K562 (cell line): ENCODE measurements at places on chromosomes 3 and 15. TPM values are rescaled to one million over a fixed set of nuclear protein-coding genes. Genes with fewer than 3 reads are reported as not detected.

The CRABP1 gene
- total RNA-seq, result 0.40 and 0.60 TPM in 2 replicates

The FBXO40 gene
- not detected in 2 replicates for total RNA-seq

DNA sequence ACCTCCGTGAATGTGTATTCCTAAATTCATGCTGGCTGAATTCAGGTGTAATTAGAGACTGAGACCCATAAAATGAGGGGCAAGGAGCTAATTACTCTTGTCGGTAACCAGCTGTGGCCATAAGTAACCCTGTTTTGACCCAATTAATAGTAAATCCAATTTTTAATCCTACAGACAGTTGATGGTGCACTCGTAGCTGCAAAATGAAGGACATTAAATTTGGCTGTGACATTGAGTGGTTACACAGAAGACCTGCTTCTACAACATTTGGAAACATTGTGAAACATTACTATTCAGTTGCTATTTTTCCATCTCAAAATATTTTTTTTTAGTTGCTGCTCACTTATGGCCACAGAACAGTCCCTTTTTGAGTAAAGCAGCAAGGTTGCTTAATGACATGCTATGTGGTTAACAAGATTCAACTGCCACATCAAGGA is 33.0 kb downstream of the MBNL1 start:
- DNase-seq, result no peak

DNA sequence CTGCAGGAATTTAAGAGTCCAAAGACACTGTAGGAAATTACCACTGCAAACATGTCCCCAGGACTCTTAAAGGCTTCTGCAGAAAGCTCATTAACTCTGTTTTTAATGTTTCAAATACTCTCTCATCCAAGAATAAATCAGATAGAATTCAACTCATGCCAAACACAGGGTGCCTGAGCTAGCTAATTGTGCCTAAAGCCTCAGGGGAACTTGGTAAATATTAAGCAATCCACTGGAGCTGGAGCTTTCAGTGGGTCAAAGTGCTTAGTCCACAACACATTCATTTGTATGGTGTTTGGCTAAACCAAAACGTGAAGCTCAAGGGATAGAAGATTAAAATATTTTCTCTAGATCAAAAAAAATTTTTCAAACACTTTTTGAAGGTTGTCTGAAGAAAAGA is 131.4 kb downstream of the THRB start:
- no peak for DNase-seq

- no peak for DNase-seq
These were observed 972.0 kb downstream of the TUSC7 start for GRCh38 chr3:117681619-117682018.

DNA sequence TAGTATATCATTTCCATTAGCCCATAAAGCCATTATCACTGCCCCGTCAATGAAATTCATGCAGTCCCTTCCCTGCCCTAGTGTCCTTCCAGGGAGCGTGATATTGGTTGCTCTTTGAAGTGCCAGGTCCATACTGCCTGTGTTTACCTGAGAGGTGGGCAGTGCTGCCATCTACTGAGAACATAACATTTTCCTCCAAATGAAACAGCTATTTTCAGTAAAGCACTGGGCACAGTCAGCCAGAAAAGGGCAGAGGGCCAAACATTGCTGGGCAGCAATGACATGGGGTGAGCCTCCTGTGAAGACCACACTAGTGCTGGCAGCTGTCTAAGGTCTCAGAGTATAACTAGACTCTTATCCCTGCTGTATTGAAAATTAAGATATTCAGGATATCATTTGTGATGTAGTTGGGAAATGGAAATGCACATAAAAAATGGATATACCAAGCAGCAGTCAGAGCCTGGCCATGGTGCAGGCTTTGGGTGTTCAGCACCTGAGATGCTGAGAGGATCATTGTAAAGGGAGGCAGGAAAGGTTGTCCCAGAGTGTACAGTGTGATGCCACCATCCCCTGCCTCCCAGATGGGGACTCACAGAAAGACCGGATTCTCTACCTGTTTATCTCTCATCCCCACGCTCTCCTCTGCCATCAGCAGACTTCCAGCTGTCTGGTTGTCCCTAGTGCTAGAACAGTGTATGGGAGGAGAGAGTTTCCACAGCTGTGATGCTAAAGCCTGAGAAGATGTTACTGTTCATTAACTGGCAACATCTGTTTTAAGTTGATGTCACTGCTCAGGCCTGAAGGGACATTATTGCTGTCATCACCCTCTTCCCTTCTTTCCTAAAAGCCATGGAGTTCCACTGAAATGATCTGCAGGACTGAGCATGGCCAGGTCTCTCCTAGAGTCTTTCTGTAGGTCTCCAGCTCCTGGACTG is 108.8 kb downstream of the ARNT2 start:
- no peak for DNase-seq

DNA sequence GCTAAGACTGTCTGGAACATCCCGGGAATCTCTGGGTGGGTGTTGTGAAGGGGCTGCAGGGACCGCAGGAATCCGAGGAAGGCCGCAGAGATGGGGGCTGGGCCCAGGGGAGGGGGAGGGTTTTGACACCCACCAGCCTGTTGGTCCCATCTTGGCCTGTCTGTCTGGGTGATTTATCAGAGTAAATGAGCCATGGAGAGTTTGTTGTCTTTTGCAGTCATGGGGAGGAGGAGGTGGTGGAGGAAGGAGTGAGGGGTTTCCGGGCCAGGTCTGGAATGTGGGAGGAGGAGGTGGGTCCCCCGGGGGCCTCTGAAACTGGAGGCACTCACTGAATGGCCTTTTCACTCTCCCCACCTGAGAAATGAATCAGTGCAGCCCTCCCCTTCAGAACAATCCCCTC is 11.5 kb downstream of the SEMA3F start:
- no peak for DNase-seq

GRCh38 chr3:17290894-17291293 is 406.1 kb downstream of the PLCL2 start:
- DNase-seq, result no peak

- no peak for DNase-seq
These were observed 543.7 kb downstream of the FHIT start for GRCh38 chr3:60707452-60708020.

DNA sequence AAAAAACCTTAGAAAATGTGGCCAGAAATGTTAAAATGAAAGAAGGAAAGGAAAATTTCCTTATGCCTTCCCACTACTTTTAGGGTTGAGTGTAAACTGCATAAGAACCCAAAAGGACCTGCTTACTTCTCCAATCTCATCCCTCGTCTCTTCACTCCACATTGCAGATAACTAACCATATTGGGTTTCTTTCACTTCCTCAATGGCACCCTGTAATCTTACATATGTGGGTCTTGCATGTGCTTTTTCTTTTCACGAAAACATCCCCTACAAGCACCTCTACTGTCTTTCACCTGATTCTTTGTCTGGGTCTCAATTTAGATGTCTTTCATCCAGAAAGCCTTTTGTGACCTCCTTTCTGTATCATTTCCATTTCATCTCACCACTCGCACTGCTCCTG is 23.1 kb downstream of the EOMES start:
- DNase-seq, result no peak

DNA sequence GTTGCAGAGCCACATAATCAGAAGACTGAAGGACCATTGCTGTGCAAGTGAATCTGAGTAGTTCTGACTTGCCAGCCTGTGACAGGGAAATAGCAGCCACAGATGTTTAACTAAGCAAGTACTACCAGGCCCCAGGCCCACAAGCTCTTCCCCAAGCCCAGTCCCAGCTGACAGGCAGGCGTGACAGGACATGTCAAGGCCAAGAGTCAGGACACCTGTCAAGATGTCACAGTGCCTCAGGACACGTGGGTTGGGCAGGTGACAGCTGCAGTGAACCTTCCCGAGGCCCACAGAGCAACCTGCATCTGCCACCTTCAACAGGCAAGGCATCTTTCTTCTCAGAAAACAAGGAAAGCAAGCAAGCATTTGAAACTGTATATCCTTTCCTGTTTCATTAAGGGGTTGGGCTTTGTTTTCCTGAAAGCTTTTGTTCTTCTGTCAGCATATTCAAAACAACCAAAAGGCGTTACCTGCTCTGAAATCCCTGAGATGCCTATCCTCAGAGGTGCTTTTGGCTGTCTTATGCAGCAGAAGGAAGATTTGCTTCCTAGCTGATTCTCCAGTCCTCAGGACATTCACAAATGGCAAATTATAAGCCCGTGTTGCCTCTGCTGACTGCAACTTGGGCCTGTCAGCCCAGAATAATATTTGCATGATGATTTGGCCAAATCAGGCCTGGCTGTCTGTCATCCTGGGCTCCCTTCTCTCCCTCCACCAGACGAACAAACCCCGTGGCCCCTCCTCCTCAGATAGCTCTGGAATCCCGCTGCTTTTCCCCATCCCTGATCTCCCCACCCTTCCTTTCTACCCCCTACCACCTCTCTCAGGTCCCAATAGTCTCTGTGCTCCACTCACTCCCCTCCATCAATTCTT is 171.8 kb upstream of the WNT5A start:
- DNase-seq, result no peak

GRCh38 chr15:27847775-27848710 is 251.1 kb downstream of the OCA2 start:
- no peak for DNase-seq

DNA sequence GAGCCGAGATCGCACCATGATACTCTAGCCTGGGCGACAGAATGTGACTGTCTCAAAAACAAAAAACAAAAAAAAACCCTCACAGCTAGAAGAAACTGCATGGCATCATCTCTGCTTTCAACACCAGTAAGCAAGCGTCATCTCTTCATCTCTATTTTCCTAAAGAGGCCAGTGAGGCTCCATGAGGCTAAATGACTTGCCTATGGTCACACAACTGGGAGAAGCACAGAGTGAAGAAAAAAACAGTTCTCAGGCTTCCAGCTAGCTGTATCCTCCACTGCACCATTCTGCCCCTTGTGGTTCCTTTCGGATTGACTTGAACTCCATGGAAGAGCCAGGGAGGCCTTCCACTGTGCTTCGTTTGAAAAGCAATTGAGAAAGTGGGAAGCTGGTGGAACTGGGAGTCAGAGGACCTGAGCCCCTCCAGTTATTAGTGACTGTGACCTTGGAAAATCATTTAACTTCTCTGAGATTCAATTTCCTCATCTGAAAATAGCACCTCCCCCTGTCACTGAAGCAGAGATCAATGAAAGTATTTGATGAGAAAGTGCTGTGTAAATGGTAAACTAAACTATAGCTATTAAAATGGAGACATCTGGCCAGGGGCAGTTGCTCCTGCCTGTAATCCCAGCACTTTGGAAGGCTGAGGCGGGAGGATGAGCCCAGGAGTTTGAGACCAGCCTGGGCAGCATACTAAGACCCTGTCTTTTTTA is 32.1 kb upstream of the DENND4A start:
- peak; percentile 75 for DNase-seq

DNA sequence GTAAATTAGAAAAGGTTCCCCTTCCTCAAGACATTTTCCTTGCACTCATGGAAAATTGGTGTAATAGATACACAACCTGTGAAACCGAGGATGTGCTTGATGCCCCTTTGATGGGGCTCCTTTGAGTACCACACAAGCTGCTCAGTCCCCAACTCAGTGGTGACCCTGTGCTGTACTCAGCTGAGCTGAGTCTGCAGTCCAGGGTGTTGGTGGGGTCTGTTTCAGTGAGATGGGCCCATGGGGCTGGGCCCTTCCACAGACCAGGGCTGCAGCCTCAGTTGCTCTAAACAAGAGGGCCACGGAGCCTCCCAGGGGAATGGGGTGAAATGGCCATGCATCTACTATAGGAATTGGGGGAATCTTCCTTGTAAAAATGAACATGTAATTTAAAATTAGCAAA is 39.3 kb downstream of the KY start:
- no peak for DNase-seq

DNA sequence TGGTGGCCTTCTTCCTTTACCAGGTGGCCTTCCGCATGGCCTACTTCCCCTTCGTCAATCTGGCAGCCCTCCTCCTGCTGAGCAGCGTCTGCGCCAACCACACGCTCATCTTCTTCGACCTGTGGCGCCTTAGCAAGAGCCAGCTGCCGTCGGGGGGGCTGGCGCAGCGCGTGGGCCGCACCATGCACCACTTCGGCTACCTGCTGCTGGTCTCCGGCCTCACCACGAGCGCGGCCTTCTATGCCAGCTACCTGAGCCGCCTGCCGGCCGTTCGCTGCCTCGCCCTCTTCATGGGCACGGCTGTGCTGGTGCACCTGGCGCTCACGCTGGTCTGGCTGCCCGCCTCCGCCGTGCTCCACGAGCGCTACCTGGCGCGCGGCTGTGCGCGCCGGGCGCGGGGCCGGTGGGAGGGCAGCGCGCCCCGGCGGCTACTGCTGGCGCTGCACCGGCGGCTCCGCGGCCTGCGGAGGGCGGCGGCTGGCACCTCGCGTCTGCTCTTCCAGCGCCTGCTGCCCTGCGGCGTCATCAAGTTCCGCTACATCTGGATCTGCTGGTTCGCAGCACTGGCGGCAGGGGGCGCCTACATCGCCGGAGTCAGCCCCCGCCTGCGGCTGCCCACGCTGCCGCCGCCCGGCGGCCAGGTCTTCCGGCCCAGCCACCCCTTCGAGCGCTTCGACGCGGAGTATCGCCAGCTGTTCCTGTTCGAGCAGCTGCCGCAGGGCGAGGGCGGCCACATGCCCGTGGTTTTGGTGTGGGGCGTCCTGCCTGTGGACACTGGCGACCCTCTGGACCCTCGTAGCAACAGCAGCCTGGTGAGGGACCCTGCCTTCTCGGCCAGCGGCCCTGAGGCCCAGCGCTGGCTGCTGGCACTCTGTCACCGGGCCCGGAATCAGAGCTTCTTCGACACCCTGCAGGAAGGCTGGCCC is 9.9 kb downstream of the DISP2 start:
- DNase-seq, result peak; percentile 89

- no peak for DNase-seq
These were observed 25.3 kb downstream of the LRRC57 start for GRCh38 chr15:42523331-42523730.
